ENCODE measurements at places on chromosomes 3 and 15.

- no peak for DNase-seq
These were observed 65.3 kb downstream of the LRCH3 start for GRCh38 chr3:197856199-197856816.

- no peak for DNase-seq
These were observed 18.4 kb downstream of the SMAD6 start for GRCh38 chr15:66720206-66721010.

DNA sequence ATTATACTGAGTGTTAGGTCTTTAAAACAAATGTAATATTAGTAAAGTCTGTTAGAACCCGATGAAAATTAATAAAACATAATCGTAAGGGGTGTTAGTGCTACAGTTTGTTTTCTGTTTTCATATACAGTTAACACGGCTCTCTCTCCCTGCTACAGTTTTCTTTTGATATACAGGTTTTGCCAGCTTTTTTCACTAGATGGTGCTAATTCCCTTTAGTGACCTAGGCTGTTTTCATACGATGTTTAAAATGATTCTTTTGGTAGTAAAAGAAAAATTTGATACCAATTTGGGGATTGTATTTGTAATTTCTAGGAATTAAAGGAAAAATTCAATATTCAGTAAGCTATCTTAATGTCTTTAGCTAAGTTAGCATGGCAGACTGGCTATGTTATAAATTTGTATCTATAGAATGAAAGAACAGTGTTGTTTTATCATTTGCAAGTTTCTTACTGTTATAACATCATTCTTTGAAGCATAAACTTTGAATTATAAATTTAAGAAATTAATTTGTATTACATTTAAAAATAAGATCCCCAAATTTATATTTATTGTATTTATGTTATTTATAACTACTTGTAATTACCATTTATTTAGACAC, 11.5 kb downstream of the APH1B start:
- DNase-seq = peak; percentile 64

- DNase-seq = no peak
These were observed 188.1 kb downstream of the USP13 start for GRCh38 chr3:179840985-179841384.

- DNase-seq = no peak
These were observed 184.5 kb downstream of the OPA1 start for GRCh38 chr3:193777524-193777923.

DNA sequence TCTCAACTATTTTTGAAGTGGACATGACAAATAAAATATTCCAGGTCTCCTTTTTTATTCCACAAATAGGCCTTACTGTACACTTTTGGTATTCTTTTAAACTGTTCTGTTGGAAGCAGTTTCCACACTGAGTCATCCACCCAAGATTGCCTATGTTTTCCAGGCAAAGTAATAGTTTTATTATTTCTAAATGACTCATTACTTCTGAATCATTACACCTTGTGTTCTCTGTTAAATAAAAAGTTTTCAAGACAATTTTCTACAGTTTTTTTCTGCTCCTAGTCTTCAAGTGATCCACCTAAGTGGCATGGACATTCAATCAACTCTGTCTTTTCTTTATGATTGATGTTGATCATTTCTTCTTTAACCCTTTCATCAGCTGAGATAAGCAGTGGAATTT, 26.5 kb downstream of the PPP2R3A start:
- no peak for DNase-seq
